ENCODE measurements at places on chromosomes 13 and 19. TPM values are rescaled to one million over a fixed set of nuclear protein-coding genes. Genes with fewer than 3 reads are reported as not detected.

Gene GIPC1
- total RNA-seq: 147 TPM

Gene SGCG
- total RNA-seq: not detected

Gene SIGLEC5
- total RNA-seq: 0.94 TPM

- no peak for DNase-seq
Measured at GRCh38 chr13:64457976-64458375, 2772.2 kb downstream of the PCDH9 start.
